ENCODE measurements at places on chromosomes 6 and 20.

DNA sequence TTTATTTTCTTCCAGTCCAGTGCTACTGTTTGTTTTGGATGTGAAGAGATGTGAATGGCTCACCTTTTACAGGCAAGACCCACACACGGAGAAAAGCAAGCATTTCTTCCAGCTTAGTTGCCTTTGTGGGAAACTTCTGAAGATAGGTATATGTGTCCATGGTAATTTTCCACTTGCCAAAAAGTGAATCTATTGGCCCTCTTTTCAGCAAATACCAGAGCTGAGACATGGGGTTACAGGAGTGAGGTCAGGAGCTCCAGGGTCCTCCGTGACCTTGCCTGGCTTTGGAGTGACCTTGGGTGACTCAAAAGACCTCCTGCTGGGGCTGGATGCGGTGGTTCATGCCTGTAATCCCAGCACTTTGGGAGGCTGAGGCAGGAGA is 166.7 kb downstream of the SCML4 start:
- no peak for DNase-seq

- DNase-seq = no peak
Measured at GRCh38 chr6:2054516-2055067, 190.8 kb downstream of the GMDS start.

DNA sequence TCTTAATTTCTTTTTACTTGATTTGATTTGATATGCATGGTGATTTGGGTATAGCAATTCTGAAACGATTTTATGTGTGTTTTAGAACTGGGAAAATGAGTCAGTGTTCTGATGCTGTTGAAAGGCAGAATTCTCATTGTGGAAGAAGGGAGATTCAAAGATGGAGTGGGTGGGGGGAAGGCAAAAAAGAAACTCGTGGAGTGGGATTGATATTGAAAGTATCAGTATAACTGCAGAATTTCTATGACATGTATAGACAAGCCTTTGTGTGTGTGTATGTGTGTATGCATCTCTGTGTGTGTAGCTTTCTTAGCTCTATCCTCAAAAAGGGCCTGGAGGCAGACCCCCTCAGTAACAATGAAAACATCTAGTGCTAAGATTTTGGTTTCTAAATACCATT is 184.3 kb upstream of the OLIG3 start:
- DNase-seq = no peak

- DNase-seq = no peak
Measured at GRCh38 chr20:43349841-43350240, 107.9 kb upstream of the SRSF6 start.

DNA sequence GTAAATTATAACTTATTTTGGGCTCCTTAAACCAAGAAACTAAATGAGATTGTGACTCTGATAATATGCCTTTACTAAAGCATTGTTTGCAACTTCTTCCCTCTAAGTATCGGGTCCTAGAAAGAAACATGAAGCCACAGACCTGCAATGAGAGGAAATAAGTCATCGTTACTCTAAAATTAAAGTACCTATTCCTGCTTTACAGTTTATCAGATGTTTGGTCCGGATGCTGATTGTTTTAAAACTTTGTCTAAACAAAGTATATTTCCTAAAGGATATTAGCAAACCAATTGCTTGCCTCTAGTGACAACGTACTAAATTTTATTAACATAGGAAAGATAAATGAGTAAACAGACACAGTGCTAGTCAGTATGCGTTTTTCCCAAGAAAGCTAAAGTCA is 216.8 kb downstream of the GJA1 start:
- no peak for DNase-seq

- DNase-seq = no peak
Measured at GRCh38 chr20:23293689-23294088, 56.9 kb upstream of the NXT1 start.

DNA sequence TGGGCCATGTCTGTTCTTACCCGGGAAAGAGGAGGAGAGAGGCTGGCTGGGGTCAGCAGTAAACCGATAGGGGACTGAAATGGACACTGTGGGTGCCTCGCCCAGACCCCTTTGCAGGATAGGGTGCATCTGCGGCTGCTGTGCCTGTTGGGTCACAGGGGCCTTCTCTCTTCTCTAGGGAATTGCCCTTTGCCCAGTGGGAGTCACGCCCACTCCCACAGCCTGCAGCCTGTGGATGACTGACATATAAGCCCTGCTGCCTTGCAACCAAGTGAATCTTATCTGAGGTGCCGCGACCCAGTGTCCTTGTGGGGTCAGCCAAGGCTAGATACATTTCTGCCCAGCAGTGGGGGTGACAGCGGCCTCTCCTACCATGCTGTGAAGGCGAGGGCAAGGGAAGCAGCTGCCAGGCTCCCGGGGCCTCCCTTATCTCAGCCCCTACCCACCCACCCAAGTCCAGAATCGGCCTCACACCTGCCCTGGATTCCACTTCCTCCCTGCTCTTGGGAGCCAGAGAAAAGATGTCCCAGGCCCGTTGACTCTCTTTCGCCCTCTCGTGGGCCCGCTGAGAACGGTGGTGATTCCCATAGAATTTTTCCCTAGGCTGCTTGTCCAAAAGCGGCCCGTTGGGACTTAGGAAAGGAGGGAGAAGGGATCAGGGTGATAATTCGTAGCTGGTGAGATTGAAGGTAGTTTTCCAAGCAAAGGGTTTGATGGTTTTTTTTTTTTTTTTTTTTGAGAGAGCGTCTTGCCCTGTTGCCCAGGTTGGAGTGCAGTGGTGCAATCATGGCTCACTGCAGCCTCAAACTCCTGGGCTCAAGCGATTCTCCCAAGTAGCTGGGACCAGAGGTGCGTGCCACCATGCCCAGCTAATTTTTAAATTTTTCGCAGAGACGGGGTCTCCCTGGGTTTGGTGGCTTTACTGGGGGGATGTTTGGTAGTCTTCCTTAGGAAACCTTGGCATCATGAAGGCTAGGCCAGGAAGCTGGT is 76.4 kb upstream of the RNF24 start:
- DNase-seq = peak; percentile 44

- DNase-seq = no peak
Measured at GRCh38 chr6:32379545-32379944, 7.8 kb upstream of the TSBP1 start.

- DNase-seq = no peak
Measured at GRCh38 chr6:37162740-37163139, 7.2 kb upstream of the PIM1 start.

- DNase-seq = no peak
Measured at GRCh38 chr20:45246109-45246508, 8.3 kb downstream of the SLPI start.

DNA sequence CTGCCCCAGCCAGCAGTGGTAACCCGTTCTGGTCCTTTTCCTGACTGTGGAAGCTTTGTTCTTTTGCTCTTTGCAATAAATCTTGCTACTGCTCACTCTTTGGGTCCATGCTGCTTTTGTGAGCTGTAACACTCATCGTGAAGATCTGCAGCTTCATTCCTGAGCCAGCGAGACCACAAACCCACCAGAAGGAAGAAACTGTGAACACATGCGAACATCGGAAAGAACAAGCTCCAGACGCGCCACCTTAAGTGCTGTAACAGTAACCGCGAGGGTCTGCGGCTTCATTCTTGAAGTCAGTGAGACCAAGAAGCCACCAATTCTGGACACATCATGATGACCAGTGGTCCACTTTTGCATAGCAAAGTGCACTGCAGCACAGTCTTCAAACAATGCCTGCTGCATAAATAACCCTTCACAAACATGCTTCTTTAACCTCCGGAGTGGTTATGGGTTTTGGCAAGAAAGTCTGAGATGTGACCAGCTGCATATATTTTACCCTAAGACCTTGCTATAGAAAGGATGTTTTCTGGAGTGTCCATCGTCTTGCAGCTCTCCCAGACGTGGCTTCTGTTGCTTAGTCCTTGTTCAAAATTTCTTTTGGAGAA is 8.9 kb upstream of the MUC22 start:
- DNase-seq = no peak

- DNase-seq = no peak
Measured at GRCh38 chr6:156450421-156450820, 326.8 kb upstream of the ARID1B start.

GRCh38 chr20:768426-768978 is at the start of gene SLC52A3:
Gene SLC52A3, minus strand, starts transcription at chr20:768500. Its CDS starts 2,726 bp downstream, at chr20:765774.
- no peak for DNase-seq

- no peak for DNase-seq
Measured at GRCh38 chr20:23049201-23050075, at the start of gene THBD. Gene THBD, minus strand, starts transcription at chr20:23049672. Its CDS starts 168 bp downstream, at chr20:23049504.

- no peak for DNase-seq
Measured at GRCh38 chr6:47362857-47363461, 53.3 kb upstream of the TNFRSF21 start.

DNA sequence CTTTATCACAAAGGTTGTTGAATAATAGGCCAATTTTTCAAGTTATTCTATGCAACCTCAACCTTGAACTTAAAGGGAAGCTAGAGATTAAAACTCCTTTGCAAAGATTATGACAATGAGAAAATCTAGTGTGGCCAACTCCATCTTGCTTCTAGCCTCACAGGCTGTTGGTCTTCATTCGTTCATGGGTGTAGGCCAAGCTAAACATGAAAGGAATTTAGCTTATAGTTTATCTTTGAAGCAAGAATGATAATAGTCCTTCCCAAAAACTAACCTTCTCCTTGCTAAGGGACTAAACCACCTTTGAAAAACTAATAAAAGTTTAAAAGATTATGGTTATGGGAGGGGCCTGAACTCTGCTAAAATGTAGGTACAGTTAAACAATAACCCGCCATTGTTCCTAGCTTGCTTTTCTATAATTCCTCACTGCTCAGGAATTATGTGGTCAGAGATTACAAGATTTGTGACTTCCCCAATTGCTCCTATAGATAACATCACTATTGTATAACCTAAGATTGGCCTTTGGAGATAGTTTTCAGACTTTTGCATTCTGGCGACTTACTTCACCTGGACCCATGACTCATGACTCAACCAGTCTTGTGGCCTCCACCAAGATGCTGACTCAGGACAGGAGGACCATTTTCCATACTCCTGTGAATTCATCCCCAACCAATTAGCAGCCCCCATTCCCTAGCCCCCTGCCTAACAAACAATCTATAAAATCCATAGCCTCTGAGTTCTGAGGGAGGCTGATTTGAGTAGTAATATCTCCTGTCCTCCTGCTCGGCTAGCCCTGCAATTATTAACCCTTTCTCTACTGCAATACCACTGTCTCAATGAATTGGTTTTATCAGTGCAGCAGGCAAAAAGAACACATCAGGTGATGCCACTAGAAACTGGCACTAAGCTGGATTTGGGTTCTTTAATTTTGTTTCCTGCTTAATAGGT is 154.5 kb downstream of the CD83 start:
- DNase-seq = no peak

DNA sequence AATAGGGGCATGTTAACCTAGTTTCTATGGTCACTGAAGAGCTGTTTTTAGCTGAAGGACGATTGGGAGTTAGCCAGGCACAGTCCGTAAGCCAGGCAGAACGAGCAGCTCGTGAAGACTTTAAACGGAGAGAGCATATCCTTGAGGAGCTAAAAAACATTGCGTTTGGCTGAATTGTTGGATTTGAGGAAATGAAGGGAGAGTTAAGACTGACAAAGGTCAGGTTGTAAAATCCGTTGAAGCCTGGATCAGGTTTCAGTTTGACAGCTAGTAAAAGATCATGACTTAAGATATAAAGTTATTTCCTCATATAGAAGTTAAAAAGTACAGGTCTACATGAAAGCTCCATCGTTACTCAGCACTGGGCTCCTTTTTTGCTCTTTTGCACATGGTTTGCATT is 2.8 kb downstream of the DBNDD2 start:
- no peak for DNase-seq

DNA sequence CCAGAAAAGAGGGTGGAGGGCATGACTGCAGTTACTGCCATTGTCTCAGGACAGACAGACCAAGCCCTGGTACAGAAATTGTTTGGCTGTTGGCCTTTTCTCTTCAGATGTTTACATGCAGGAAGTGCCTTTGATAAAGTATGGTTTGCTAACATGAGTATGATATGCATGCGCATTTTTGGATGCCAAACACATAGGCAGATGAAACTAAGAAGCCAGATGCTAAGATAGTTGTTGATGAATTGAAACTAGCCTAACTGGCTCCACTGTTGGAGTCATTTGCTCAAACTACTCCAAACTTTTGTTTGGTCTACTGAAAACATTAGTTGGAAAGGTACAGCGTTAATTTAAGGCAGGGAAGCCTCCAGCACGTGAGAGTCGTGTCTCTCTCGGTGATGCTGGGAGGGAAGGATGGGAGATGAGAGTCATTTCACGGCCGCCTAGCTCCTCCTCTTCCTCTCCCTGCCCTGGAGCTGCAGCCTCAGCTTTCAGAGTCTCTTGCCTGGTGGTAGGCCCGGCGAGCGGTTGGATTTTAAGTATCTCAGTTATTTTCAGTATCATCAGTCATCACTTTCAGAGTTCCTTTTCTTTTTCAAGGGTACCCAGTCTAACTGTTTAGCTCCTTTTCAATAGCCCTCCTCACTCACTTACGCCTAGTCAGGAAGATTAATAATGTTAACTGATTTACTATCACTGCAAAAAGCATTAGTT is 29.7 kb downstream of the RREB1 start:
- peak; percentile 58 for DNase-seq

DNA sequence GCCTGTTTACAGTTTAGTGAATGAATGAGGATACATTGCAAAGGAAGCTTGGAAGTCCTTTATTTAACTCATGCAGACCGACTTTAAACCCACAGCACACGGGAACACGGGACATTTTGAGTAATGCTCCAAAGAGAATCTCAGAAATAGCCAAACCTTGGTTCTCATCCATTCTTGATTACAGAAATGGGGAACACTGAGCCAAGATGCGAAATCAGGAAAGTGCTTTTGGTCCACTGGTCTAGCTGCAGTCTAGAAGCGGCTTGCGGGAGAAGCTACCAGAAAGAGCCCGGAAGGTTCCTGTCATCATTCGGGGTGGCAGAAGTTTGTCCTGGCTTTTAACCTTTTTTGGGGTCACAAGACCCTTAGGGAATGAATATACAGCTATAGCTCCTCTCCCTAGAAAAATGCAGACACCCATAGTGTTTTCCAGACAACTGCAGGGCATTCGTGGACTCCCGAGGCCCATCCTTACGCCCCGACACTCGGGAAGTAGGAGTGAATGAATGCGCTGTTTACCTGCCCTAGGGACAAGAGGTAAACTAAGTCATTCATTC is 475 bp upstream of the TMEM181 start:
- DNase-seq = no peak

- DNase-seq = no peak
Measured at GRCh38 chr20:3456648-3457047, 14.2 kb upstream of the ATRN start.

DNA sequence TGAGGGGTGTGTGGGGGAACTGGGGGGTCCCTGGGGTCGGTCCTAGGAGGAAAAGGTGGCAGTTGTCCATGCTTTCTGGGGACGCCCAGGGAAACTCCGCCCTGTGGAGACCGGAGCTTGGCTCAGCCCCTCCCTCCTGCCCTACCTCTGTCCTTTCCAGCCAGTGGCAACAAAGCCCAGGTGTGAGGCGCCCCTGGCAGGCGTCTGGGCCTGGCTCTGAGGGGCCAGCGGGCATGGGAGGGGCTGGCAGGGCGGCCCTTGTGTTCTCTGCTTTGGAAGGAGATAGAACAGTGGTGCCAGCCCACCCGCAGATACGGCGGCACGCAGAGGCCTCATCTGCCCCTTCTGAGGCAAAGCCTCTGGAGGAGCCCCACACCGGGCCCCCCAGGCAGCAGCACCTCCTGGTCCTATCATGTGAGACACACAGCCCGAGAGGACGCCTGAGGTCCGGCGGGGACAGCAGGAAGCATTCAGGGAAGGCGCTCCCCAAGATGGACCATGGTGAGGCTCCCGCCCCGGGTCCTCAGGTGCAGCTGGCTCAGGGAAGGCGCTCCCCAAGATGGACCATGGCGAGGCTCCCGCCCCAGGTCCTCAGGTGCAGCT is 47.9 kb downstream of the YTHDF1 start:
- no peak for DNase-seq

GRCh38 chr6:105041880-105042279 is 85.0 kb downstream of the LIN28B start:
- no peak for DNase-seq

GRCh38 chr6:147604373-147604772 is 95.9 kb downstream of the SAMD5 start:
- DNase-seq = no peak

- no peak for DNase-seq
Measured at GRCh38 chr20:23106271-23106851, 20.2 kb upstream of the CD93 start.
